Stimulated activated naive CD4-positive, alpha-beta T cell treated with Interleukin-2 at 50 U/mL for 16 hours (primary cell): ENCODE measurements at places on chromosomes 11 and 22.

DNA sequence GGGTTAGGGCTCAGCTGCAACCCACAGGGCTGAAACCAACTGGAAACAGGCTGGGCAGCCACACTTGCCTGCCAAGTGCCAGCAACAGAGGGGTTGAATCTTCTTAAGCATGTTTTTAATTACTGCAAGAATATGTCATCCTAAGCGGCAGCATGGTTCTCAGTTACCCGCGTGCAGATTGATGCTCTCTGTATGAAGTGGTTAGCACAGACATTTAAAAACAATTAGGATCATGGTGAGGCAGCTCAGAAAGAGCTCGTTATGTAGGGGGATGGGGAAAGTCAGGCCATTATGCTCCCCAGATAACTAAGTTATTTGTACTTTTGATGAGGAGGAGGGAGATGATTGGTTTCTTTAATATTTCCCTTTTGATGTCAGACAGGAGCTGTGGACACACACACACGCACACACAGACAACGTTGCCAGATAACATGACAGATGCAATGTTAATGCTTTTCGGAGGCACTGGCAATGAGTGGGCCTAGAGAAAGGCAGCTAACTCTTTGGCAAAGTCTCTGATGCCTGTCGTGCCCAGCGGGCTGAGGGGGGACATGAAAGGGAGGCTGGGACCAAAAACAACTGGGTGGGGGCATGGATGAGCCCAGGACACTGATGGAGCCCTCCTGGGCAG is 389.7 kb downstream of the NXPE2 start:
- DNase-seq, result no peak

DNA sequence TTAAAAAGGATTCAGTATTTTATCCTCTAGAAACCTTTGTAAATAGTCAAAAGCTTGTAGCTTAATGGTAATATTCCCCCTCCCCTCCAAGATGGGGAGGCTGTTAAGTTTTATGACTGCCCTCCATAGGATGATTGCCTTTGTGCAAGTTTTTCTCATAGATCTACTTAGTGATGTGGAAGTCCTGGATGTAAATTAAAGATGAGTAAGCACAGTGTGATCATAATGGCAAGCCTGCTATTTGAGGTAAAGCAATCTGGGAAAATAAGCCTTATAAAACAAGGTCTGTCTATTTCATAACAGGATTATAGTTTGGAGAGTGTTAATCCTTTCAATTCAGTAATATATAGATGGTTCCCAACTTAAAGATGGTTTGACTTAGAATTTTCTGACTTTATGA is 216.3 kb downstream of the DDX10 start:
- no peak for DNase-seq

GRCh38 chr11:121237686-121238658 is 54.6 kb upstream of the SC5D start:
- peak; percentile 17 for DNase-seq

GRCh38 chr22:17266251-17266971 is 47.2 kb upstream of the ADA2 start:
- no peak for DNase-seq

- DNase-seq, result no peak
Measured at GRCh38 chr11:33895752-33896137, 3.9 kb upstream of the LMO2 start.

GRCh38 chr11:44538375-44539054 is 26.9 kb upstream of the CD82 start:
- DNase-seq, result peak; percentile 61
